CD4-positive, alpha-beta T cell (primary cell): ENCODE measurements at places on chromosomes 3 and 15. TPM values are rescaled to one million over a fixed set of nuclear protein-coding genes. Genes with fewer than 3 reads are reported as not detected.

Gene ZIC4
- total RNA-seq: not detected

Gene LMAN1L
- total RNA-seq: 0.56 TPM

Gene CP
- total RNA-seq: not detected

Gene GOLGA6D
- total RNA-seq: not detected

Gene GOLGA8G
- not detected for total RNA-seq

Gene ANO10
- 6.9 TPM for total RNA-seq

Gene MESP2
- total RNA-seq: not detected

Gene NLGN1
- total RNA-seq: not detected

DNA sequence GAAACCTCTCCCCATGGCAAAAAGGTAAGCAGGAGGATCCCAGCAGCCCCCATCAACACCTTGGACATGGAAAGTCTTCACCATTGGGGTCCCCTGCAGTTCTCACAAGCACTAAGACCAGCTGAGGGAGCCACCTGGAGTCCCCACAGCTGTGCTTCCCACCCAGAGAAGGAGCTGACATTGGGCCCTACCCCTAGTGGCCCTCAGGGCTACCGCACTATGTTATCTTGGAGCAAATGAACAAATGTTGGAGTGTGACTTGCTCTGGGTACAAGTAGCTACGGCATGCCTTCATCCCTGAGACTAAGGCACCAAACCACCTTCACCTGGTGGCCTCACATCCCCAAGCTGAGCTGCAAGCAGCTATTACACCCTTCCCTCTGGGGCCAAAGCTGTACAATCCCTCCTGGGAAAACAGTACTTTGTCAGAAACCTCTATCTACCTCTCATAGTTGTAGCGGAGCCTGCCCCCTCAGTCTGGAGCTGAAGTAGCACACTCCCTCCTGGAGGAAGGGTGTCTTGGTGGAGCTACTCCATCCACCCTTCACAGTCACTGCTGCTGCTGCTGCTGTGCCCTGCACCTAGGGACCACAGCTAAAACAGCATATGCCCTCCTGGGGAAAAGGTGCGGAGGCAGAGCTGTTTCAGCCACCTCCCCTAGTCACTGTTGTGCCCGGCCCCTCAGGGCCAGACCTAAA, 42.7 kb downstream of the SERP1 start:
- no peaks in the 10 kb centered on the region for H3K36me3 ChIP-seq
- DNase-seq: no peak
- H3K27me3 ChIP-seq: no peaks in the 10 kb centered on the region

DNA sequence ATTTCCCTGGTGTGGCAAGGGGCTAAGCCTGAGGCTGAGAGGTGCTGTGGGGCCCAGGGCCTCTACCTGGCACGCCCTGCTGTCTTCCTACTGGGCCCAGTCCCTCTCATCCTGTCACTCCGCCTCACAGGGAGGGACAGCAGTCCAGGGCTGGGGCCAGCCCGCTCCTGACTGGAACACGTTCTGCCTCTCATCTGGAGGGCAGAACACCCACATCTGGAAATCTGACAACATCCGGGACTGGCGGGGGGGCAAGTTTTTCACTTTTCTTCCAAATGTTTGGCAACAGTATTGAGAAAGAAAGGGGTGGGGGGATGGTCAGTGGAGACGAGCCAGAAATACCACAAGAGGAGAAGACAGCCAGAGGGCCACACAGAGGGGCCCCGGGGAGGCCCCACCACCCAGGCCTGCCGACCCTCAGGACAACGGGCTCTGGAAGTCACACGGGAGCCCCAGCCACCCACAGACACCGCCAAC, 1.8 kb upstream of the MYL3 start:
- no peak overlapping the region for H3K4me3 ChIP-seq
- H3K36me3 ChIP-seq: no peaks in the 10 kb centered on the region
- no peaks in the 10 kb centered on the region for H3K27me3 ChIP-seq
- H3K4me1 ChIP-seq: peaks cover 5% of the 10 kb centered on the region
- no peak overlapping the region for H3K27ac ChIP-seq

DNA sequence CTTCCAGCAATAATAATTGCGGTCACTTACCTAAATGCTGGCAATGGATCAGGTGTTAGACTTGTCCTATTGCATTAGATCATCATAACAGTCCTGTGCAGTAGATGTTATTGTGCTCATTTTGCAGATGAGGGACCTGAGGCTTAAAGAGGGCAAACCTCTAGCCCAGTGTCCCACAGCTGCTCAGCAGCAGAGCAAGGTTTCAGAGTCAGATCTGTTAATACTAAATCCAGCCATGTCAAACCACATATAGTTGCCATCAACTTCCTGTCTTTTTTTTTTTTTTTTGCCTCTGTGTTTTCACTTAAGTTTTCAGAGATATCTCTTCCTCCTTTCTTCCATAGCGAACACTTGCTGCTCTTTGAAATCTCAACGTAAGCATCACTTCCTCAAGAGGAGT, 12.1 kb downstream of the FEZF2 start:
- no peaks in the 10 kb centered on the region for H3K4me1 ChIP-seq
- no peak for DNase-seq
- no peak overlapping the region for H3K4me3 ChIP-seq
- no peak overlapping the region for H3K27ac ChIP-seq
- H3K36me3 ChIP-seq: no peaks in the 10 kb centered on the region

DNA sequence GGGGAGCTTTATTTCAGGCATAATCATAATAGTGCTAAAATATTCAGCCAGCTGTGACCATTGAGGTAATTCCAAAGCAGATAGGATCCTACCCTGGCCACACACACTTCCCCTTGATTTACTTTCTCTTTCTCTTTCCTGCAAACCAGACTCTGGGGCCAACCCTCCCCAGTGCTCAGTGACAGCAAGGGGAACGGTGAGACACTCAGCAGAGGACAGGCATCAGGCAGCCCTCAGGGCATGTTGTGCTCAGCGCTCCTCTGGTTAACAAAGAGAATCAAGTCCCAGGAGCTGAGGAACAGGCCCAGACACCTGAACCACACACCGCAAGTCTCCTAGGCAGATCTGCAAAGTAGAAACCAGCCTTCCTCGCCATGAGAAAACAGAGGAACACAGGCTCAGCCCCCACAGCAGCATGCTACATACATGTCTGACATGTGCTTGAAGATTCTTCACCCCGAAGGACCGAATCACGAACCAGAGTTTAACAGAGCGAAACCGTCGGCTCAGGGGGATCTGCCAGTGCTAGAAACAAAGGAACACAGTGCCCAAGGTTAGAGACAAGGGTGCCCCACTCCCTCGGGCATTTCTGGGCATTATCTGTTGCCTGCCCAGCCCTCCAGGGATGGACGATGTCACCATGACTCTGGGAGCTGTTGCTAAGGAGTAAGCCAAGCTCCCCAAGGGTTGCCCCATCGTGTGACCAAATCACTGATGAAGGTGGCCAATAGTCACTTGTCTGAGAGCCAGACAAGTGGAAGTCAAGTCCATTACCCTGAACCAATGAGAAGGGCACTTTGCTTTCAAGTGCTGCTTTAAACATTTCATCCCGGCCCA, 17.5 kb downstream of the HDC start:
- no peak for DNase-seq
- H3K27me3 ChIP-seq: no peaks in the 10 kb centered on the region
- peak overlapping the region; percentile 27 for H3K4me3 ChIP-seq
- peaks cover 16% of the 10 kb centered on the region for H3K4me1 ChIP-seq
- no peaks in the 10 kb centered on the region for H3K36me3 ChIP-seq

- H3K27ac ChIP-seq: no peak overlapping the region
- no peak for DNase-seq
- peaks cover 12% of the 10 kb centered on the region for H3K27me3 ChIP-seq
- no peak overlapping the region for H3K4me3 ChIP-seq
- H3K36me3 ChIP-seq: no peaks in the 10 kb centered on the region
These were observed 42.3 kb upstream of the LHFPL4 start for GRCh38 chr3:9595877-9596276.

DNA sequence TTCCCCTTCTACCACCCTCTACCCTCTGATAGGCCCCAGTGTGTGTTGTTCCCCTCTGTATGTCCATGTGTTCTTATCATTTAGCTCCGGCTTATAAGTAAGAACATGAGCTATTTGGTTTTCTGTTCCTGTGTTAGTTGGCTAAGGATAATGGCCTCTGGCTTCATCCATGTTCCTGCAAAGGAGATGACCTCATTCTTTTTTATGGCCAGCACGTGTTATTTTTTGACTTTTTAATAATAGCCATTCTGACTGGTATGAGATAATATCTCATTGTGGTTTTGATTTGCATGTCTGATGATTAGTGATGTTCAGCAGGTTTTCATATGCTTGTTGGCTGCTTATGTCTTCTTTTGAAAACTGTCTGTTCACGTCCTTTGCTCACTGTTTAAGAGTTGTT, 63.1 kb upstream of the NPHP3 start:
- H3K4me1 ChIP-seq: no peaks in the 10 kb centered on the region
- no peak overlapping the region for H3K4me3 ChIP-seq
- H3K36me3 ChIP-seq: no peaks in the 10 kb centered on the region
- H3K27me3 ChIP-seq: no peaks in the 10 kb centered on the region
- no peak for DNase-seq

- DNase-seq: no peak
- H3K36me3 ChIP-seq: no peaks in the 10 kb centered on the region
These were observed 275.8 kb downstream of the SQOR start for GRCh38 chr15:45910671-45911070.

DNA sequence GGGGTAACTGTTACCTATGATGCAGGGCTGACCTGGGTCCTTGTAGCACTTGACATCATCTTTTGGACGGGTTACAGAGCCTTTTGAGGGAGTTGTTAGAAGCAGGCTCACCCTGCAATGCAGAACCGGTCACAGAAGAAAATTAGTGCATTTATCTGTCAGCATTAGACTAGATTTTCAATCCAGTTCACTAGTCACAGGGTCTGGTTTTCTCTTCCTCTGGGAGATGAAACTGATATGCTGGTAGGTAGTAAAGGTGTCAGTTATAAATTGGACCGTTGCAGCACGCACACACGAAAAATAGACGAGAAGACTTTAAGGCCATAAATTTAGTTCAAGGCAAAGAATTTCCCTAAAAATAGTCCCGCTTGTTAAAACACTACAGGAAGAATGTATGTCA, 532.3 kb upstream of the ATP11B start:
- no peaks in the 10 kb centered on the region for H3K4me1 ChIP-seq
- no peak overlapping the region for H3K27ac ChIP-seq
- no peak for DNase-seq
- no peak overlapping the region for H3K4me3 ChIP-seq
- no peaks in the 10 kb centered on the region for H3K27me3 ChIP-seq
- H3K36me3 ChIP-seq: no peaks in the 10 kb centered on the region

DNA sequence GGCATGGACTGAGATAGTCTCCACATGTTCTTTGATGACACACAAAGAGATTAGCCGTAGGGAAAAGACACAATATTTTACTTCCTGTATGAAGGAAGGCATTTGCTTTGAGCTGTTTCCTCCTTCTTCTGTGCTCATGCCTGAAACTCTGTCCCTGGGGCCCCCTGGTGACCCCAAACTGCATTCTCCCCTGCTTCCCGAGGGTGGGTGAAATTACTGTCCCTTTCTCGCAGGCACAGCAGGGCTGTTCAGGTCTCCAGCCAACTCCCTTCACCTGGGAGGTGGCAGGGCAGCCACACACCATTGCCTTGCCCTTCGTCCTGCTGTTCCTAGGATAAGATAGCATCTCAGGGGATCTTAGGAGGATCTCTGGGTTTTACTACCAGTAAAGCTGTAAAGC, 79.2 kb downstream of the GABRG3 start:
- no peaks in the 10 kb centered on the region for H3K27me3 ChIP-seq
- DNase-seq: no peak
- H3K4me3 ChIP-seq: no peak overlapping the region
- no peaks in the 10 kb centered on the region for H3K36me3 ChIP-seq
- no peaks in the 10 kb centered on the region for H3K4me1 ChIP-seq

- H3K27ac ChIP-seq: no peak overlapping the region
- peak; percentile 56 for DNase-seq
- H3K4me3 ChIP-seq: no peak overlapping the region
- peaks cover 10% of the 10 kb centered on the region for H3K27me3 ChIP-seq
- peaks cover 15% of the 10 kb centered on the region for H3K4me1 ChIP-seq
These were observed 88.3 kb downstream of the TMEM266 start for GRCh38 chr15:76147906-76148570.

- no peaks in the 10 kb centered on the region for H3K4me1 ChIP-seq
- no peak overlapping the region for H3K4me3 ChIP-seq
- DNase-seq: no peak
- H3K36me3 ChIP-seq: no peaks in the 10 kb centered on the region
- H3K27me3 ChIP-seq: no peaks in the 10 kb centered on the region
- no peak overlapping the region for H3K27ac ChIP-seq
These were observed 6.5 kb downstream of the DCBLD2 start for GRCh38 chr3:98894791-98895576.

- no peak overlapping the region for H3K27ac ChIP-seq
- H3K4me1 ChIP-seq: peaks cover 13% of the 10 kb centered on the region
- DNase-seq: no peak
- H3K27me3 ChIP-seq: peaks cover 13% of the 10 kb centered on the region
- H3K36me3 ChIP-seq: no peaks in the 10 kb centered on the region
These were observed 5.7 kb upstream of the FBLN2 start for GRCh38 chr3:13543253-13543652.

- peak overlapping the region; percentile 25 for H3K4me3 ChIP-seq
- H3K27ac ChIP-seq: no peak overlapping the region
- H3K36me3 ChIP-seq: no peaks in the 10 kb centered on the region
- H3K27me3 ChIP-seq: peaks cover 41% of the 10 kb centered on the region
- no peak for DNase-seq
These were observed 78.1 kb upstream of the RNF7 start for GRCh38 chr3:141659821-141660613.

- H3K4me1 ChIP-seq: no peaks in the 10 kb centered on the region
- H3K36me3 ChIP-seq: no peaks in the 10 kb centered on the region
- H3K27ac ChIP-seq: no peak overlapping the region
- no peak overlapping the region for H3K4me3 ChIP-seq
- DNase-seq: no peak
- no peaks in the 10 kb centered on the region for H3K27me3 ChIP-seq
These were observed 103.7 kb upstream of the TGFBR2 start for GRCh38 chr3:30502742-30503073.

DNA sequence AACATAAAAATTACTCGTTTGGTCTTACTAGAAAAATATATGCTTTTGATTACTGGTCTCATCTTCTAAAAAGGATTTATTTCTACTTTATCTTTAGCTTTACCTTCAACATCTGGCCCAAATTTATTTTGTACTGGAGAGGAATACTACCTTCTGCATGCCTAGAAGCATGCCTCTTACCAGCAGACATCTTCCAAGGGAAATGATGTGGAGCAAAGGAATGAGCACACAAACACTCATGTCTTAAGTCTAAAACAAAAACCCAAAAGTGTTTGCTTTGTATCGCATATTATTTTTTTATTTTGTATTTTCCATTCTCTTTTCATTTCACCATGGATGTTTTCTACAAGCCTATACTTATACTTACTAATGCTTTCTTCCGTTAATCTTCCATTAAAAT, 304.6 kb upstream of the KCNMB2 start:
- DNase-seq: no peak
- H3K4me3 ChIP-seq: no peak overlapping the region
- no peaks in the 10 kb centered on the region for H3K27me3 ChIP-seq
- H3K27ac ChIP-seq: no peak overlapping the region

GRCh38 chr3:36866368-36866767, 78.5 kb downstream of the TRANK1 start:
- H3K27me3 ChIP-seq: no peaks in the 10 kb centered on the region
- peaks cover 44% of the 10 kb centered on the region for H3K36me3 ChIP-seq
- peaks cover 18% of the 10 kb centered on the region for H3K4me1 ChIP-seq
- no peak overlapping the region for H3K4me3 ChIP-seq
- no peak for DNase-seq
- no peak overlapping the region for H3K27ac ChIP-seq
